ENCODE measurements at places on chromosomes 12 and 14.

DNA sequence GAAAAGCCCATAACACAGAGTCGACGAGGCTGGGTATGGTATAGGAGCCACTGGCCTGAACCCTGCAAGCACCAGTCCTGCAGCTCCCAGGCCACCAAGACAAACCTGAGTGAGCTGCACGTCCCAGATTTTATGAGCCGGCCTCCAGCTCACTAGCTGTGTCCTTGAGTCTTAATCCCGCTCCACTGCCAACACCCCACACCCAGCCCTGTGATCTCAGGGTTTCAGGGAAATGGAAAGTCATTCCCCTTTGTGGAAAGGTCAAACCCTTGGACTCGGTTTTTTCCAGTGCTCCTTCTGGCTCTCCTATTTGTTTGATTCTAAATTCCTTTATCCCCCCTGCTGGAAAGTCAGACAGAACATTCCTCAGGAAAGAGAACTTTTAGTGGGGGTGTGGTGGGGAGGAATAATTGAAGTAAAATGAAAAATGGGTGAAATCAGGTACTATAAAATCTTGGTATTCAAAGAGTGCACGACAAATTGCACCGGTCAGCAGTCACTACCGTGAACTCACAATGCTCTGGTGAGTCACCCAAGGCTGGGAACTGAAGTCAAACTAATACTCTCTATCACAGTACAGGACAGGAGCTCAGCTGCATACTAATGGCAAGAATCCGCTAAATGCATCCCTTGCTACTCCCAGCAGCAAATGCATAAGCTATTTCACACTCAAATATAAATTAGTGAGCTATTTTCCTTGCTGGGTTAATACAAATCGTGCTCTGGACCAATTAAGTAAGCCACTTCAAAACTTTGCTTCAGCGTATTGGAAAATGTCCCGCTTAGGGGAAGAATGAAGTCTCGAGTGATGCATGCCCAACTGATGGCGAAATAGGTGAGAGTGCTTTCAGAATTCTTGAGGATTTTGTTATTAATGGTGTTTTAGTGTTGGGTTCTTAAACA lies 9.0 kb downstream of the PITPNM2 start:
- DNase-seq = no peak

DNA sequence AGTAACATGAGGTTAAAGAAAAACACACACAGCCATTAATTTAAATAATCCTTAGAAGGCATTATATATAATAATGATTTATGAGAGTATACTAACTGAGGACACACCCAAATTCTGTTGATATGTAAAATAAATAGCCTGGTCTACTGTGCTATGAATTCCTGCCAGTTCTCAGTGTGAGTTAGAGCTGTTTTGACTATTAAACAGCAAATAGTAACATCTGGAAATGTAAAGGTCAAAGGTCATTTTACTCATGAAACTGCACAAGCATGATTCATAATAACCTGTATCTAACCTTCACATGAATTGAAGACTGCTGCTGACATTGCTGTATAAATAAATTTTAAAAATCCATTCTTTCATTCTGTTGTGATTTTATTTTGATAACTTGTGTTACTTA lies 966.7 kb downstream of the SLC6A15 start:
- DNase-seq = no peak

DNA sequence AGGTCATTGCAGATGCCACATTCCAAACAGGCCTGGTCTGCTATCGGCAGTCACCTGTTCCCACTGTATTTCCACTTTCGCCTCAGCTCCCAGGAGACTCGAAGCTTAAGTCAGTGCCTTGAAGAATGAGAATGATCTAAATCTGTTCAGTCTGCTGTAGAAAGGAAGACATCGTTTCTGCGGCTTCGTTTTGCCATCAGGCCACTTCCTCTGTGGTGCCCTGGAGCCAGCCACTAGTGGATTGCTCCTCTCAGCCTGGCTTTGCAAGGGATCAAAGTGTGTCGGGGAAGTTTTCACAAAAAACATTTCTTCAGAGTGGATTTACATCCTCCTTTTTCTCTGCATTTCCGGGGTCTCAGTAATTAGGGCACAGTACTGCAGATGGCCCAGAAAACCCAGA lies 66.7 kb downstream of the AACS start:
- DNase-seq = no peak

GRCh38 chr12:25994901-25995625 lies 36.6 kb downstream of the RASSF8 start:
- no peak for DNase-seq

DNA sequence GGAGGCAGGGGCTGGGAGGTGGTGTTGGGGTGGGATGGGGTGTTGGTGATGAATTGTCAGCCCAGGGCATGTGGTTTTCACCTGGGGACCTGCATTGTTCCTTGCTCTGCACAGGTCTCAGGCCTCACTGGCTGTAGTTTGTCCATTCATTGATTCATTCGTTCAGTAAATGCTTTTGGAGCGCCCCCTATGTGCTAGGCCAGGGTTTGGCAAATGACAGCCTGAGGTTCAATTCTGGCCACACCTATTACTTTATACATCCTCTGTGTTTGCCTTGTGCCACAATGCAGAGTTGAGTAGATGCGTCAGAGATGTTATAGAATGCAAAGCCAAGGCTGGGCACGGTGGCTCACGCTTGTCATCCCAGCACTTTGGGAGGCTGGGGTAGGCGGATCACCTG lies 4.7 kb downstream of the ADCK1 start:
- peak; percentile 61 for DNase-seq

GRCh38 chr12:60335745-60336144 lies 739.9 kb downstream of the SLC16A7 start:
- no peak for DNase-seq

GRCh38 chr12:3962631-3963483 lies 89.7 kb upstream of the PARP11 start:
- no peak for DNase-seq
